ENCODE measurements at places on chromosomes 16 and 17.

DNA sequence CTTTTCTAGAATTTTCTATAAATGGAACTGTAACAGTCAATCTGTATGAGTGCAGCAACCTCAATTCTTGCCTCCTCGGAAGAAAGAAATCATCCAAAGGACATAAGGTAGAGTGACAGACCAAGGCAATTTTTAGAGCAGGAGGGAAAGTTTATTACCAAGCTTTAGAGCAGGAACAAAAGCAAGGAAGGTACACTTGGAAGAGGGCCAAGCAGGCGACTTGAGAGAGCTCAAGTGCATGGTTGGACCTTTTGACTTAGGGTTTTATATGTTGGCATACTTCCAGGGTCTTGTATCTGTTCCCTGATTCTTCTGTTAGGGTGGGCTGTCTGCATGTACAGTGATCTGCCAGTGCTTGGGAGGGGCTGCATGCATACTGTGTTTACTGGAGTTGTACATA, 50.3 kb downstream of the SCNN1G start:
- no peak for DNase-seq

- DNase-seq, result no peak
These were observed 2.2 kb upstream of the PDPK1 start for GRCh38 chr16:2535625-2536013.

- no peak for DNase-seq
These were observed 6.8 kb downstream of the PITPNM3 start for GRCh38 chr17:6549384-6550036.

- no peak for DNase-seq
These were observed 529.7 kb downstream of the WWOX start for GRCh38 chr16:78629173-78629572.

DNA sequence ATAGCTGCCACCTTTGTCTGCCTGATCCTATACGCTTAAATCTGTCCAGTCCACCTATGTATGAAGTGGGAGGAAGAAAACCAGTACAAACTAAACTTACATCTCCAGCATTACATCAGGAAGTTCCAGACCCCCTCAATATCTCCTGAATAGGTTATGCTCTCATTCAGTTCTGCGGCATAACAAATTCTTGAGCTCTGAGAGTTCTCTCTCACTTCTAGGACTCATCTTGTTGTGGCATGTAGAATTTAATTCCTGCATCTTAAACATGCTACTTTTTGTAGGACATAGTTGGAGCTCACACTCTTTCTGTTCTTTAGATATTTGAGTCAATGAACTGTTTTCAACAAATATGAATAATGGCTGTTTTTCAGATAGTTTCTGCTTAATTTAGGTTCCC, 662.5 kb downstream of the CDH11 start:
- DNase-seq, result no peak

- DNase-seq, result no peak
These were observed 14.8 kb downstream of the PMP22 start for GRCh38 chr17:15250135-15250860.

- DNase-seq, result no peak
These were observed 2.9 kb downstream of the UBB start for GRCh38 chr17:16383772-16384287.

DNA sequence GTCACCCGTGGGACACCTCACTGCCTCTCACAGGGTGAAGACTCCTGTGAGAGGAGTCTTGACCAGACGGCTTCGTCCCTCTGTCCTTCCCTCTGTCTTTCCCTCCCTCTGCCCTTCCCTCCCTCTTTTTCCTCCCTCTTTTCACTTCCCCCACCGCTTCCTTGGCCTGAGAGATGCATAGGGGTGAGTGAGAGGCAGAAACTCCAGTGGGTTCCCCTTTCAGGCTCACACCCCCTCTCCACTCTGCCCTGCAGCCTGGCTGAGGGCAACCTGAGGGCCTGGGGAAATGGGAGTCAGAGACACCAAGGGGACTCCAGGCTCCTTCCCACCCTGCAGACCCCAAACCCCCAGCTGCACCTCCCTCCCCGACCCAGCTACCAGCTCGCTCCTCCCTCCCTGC, 14.6 kb upstream of the KRT17 start:
- DNase-seq, result no peak

Measured in SW 1271 (cell line).